ENCODE measurements at places on chromosomes 7 and 10.

DNA sequence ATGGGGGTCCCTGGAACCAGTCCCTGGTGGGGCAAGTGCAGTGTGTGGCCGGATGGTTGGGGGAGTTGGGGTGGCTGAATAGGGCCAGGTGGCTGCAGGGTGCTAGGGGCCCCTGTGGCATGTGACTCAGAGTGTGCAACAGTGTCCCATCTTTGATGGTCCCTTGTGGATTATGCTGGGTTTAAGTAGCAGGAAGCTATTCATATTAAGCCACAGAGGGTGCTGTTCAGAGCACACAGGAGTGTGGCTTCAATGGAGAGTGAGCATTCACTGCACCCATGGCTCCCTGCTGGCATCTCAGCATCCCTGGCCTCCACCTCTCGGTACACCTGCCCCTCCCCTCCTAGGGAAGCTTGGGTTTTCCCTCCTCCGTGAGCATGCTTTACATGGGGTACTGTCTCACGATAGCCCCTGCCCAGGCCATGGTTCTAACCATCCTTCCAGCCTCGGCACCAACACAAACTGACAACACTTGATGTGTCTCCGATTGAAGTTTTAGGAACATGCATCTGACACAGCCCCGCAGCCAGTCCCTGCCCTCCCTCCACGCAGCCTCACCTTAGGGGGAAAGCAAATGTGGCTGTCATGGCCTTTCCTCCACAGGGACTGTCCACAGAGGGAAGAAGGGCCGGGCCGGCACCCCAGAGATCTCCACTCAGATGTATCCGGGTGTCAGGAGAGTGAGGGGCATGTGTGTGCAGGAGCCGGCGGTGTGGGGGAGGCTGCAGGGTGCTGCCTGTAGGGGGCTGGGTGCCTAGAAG is 30.4 kb upstream of the PPIF start:
- no peak for DNase-seq

- no peak for DNase-seq
Observed at GRCh38 chr7:50367570-50367969, 63.1 kb downstream of the IKZF1 start.

GRCh38 chr7:128141683-128142195 is 99.3 kb upstream of the LEP start:
- DNase-seq: no peak

DNA sequence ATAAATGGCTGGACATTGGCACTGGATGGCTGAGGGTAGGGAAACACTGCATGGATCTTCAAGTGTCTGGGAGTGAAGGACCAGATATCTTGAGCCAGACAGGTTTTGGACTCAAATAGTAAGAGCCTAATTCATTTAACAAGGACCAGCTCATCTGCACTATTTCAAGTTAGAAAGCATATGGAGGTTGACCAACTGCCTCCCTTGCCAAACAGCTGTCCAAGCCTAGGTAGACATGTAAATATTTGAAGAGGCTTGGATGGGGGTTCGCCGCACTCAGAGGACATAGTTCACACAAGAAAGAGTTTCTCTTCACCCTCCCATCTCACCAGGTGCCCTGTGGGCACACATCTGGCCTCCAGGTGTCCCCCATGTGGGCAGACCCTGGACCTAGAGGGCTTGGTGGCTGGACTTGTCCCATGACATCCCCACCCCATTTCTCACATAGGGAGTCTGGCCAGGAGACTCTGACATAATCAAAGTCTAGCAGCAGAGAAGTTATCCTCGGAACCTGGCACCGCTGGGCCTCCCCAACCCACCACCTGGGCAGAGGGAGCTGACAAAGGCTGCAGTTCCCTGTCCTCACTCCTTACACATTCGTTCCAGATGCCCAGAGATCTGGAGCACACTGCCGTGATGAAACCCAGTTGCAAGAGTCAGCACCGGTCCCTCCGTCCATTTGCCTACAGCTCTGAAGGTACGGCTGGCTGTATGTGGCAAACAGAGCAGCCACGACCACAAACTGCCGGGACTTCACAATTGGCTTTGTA is 116.9 kb upstream of the GDF10 start:
- DNase-seq: no peak

- DNase-seq: no peak
Observed at GRCh38 chr10:122373721-122374120, 787 bp upstream of the PLEKHA1 start.

GRCh38 chr7:151142686-151143040 is 24.8 kb downstream of the GBX1 start:
- no peak for DNase-seq

Data from spinal cord (tissue), 10 donors.